Left renal cortex interstitium (tissue), 4 donors: ENCODE measurements at places on chromosomes 4 and X.

GRCh38 chr4:131427000-131427399 is 1722.1 kb upstream of the PCDH10 start:
- DNase-seq, result no peak

DNA sequence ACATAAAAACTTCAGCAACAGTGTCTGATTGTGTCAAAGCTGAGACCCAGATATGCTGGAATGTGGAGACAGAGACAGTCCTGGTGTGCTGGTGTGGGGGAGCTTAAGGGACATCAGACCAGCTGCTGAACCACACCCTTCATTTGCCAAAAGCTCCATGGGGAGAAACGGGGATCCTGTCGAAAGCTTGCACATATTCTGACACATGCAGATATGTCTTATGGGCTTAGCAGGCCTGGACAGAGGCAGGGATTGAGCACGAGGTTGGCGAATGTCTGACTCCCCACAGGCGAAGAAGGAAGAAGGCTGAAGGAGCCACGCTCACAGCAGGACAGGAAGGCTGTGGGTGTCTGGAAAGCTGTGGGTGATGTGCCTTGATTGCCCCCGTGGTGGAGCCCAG is 72.1 kb upstream of the ACSL1 start:
- no peak for DNase-seq

GRCh38 chr4:30386266-30386895 is 333.8 kb upstream of the PCDH7 start:
- DNase-seq, result no peak

- DNase-seq, result no peak
Measured at GRCh38 chr4:7933651-7934510, 5.8 kb downstream of the AFAP1 start.

DNA sequence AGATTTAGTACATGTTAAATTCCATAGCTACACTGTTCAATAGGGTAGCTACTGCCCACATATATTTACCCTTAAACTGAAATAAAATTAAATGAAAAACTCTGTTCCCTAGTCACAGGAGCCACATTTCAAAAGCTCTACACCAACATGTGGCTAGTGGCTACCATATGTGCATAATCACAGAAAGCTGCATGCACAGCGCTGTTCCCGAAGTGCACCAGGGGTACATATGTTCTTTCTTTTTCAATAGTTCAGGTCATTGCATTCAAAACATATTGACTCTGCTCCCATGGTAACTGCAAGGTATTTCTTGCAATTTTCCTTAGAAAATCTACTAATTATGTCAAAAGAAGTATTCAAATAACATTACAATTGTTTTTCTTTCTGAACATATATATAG is 591.2 kb downstream of the PDHA2 start:
- DNase-seq, result no peak

- no peak for DNase-seq
Measured at GRCh38 chr4:100895556-100896197, 377.9 kb upstream of the EMCN start.

DNA sequence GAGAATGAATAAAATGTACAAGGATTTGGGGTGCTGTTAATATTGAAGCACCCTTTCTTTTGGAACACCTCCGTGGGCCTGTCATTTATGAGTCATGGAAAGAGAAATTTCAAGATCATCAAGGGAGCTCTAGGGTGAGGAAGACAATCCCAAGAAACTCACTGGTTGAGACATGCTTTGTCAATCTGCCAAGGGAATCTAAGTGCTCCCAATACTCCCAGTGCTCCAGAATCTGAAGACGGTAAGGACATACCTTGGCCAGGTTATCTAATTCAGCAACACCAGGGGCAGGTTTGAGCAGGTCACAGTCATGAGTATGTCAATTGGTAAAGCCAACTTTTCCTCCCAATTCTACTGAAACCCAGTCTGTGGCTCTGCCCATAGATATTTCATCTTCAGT is 556.4 kb upstream of the CPEB2 start:
- DNase-seq, result no peak

- DNase-seq, result no peak
Measured at GRCh38 chr4:117515921-117516320, 430.5 kb upstream of the TRAM1L1 start.

- no peak for DNase-seq
Measured at GRCh38 chrX:118760025-118760424, 32.6 kb downstream of the IL13RA1 start.

- no peak for DNase-seq
Measured at GRCh38 chrX:114097427-114097826, 486.5 kb upstream of the HTR2C start.

- DNase-seq, result no peak
Measured at GRCh38 chr4:16124232-16124631, 40.4 kb upstream of the PROM1 start.

- no peak for DNase-seq
Measured at GRCh38 chrX:18353931-18354368, 538 bp downstream of the SCML2 start.

DNA sequence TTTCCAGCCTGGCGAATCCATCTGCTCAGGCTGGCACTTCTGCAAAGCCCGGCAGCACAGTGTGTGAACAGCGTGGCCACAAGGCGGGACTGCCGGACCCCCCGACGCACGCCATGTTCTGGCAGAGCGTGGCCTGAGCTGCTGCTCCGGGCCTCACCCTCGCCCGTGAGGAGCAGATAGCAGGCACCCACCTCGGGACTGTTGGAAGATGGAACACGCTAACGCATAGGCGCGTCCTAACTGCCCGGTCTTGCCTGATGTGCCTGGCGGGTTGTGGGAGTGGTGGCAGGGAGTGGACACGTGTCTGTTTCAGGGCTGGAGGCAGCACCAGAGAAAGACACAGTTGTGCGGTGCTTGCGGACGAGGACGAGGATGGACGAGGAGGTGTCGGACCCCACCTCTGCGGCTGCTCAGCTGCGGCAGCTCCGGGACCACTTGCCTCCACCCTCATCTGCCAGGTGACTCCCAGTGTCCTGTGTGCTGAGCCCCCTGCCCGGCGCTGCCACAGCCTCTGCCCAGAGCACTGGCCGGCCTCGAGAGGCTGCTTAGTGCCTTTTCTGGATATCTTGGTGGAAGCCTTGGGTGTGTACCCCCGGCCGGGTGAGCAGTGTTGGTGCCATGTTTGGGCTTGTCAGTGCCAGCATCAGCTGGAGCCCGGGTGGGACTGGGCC is 28.2 kb downstream of the UVSSA start:
- DNase-seq, result no peak

GRCh38 chrX:63746278-63746677 is 38.7 kb downstream of the ARHGEF9 start:
- DNase-seq, result no peak

GRCh38 chrX:116462822-116463221 is at the start of gene CT83:
TSS of gene CT83 (minus strand) at chrX:116462976. CDS start at chrX:116462856, 120 bp downstream.
- no peak for DNase-seq

DNA sequence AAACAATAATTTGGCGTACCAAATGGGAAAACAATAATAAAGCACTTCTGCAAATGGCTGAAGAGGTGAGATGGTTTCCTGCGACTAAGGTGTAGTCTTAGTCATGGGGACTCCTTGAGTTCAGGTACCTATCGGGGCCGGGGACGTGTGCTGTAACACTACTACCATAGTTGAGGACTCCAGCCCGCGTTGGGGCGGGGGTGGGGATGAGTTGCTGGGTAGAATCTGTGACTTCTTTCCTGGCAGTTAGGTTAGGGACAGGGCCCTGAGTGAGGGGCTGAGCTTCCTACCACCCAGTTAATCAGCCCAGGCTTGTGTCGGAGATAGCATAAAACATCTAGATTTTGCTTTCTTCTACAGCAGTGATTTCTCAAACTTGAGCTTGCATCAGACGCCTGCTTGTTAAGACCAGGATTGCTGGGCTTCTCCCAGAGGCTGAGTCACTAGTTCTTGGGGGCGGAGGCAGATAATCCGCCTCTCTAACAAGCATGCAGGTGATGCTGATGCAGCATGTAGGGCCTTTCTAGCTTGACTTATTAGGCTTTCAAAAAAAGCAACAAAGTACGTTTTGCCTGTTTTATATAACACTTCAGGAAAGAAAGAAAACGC is 30.2 kb downstream of the RBBP7 start:
- no peak for DNase-seq

DNA sequence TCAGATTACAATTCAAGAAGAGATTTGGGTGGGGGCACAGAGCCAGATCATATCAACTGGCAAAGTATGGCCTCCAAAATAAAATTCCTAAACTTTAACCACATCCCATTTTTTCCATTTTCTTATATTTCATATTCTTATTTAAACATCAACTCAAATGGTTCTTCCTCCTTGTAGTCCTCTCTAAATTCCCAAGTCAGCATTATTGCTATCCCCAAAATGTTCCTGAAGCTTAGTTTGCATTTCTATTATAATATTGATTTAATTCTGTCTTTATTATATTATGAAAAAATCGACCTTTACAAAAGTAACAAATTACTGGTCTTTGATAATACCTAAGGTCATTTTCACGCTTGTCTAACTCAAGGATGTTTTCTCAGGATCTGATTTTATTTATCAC is 67.5 kb downstream of the NPY1R start:
- no peak for DNase-seq

DNA sequence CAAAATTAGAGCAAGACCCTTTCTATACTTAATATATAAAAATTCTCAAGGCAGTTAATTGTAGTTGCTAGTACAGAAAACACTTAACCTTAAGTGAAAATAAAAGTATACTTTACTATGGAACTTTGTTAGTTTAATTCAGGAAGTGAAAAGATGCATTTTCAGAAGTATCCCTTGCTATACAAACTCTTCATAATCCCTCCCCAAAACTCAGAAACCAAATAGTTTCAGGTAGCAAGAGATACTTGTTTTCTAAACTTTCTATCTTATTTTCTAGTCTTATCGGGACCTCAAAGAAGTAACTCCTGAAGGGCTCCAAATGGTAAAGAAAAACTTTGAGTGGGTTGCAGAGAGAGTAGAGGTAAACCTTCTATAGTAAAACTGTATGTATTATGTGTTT is 14.3 kb downstream of the PAICS start:
- no peak for DNase-seq

- DNase-seq, result no peak
Measured at GRCh38 chr4:83040269-83040668, 5.3 kb downstream of the COPS4 start.

GRCh38 chr4:1718095-1718850 is 2.9 kb downstream of the TMEM129 start:
- DNase-seq, result no peak

GRCh38 chrX:40008791-40009461 is 88.8 kb downstream of the BCOR start:
- DNase-seq, result no peak

GRCh38 chrX:141732031-141732430 is 33.5 kb upstream of the SPANXD start:
- DNase-seq, result no peak
